ENCODE measurements at places on chromosomes 5 and 9.

- no peak for DNase-seq
These were observed 65.9 kb downstream of the SHOC1 start for GRCh38 chr9:111728617-111729366.

DNA sequence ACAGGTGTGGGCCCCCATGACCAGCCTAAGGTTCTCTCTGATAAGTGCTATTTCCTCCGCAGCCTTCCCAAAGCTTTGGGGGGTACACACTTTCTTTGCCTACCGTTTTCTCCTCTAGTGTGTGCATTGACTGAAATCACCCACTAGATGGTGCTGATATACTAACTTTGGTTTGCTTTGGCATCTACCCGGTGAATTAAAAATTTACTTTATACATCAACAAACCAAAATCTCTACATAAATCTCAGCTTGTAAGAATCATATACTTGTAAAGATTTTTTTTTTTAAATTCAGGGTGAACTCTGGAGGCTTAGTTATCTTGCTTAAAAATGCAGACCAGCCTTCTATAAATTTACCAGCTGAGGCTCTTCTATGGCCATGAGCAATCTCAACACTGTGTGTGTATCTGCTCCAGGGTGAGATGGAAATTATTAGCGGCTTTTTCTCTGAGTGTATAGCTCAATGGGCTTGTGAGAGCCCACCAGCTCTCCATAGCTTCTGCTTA lies 475.7 kb upstream of the TNC start:
- no peak for DNase-seq

GRCh38 chr5:138336952-138337684 lies 948 bp upstream of the FAM53C start:
- DNase-seq = no peak

GRCh38 chr5:14313986-14314690 lies 171.0 kb downstream of the TRIO start:
- DNase-seq = no peak

- DNase-seq = peak; percentile 46
These were observed 9.7 kb downstream of the PTGER4 start for GRCh38 chr5:40689438-40689837.

DNA sequence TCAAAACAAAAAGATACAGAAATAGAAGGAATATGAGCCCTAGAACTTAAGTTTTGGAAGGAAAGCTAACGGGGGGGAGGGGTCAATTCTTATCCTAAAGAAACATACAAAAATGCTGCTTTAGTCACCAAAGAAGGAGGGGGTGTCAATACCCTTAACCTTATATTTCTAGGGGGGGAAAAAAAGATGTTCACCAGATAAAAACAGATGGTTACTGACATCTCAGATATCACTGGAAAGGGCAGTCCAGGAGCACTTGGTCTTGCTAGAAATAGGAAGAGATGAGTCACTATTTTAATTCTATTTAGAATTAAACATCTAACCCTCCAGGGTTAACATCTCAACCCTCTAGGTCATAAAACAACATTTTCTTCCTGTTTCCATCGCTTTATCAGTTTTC lies 1.7 kb downstream of the DIAPH1 start:
- DNase-seq = no peak

DNA sequence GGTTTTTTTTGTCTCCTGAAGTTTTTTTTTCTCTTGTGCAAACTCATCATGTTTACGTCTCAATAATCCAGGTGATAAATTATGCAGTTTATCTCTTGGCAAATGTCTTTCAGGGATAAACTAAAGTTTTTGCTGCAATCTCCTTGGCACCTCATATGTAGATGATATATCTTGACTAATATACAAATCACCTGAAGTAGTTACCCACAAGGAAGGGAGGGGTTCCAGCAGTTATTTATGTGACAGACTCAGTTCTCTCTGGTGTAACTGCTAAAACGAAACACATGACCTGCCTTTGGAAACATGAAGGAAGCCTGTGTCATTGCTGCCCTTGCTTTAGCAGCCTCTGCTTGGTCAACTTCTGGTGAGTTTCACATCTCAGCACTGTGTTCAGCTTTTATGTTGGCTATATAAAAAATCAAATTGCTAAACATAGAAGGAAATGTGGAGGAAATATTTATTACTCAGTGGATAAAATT lies 39.3 kb upstream of the KIAA1958 start:
- no peak for DNase-seq

DNA sequence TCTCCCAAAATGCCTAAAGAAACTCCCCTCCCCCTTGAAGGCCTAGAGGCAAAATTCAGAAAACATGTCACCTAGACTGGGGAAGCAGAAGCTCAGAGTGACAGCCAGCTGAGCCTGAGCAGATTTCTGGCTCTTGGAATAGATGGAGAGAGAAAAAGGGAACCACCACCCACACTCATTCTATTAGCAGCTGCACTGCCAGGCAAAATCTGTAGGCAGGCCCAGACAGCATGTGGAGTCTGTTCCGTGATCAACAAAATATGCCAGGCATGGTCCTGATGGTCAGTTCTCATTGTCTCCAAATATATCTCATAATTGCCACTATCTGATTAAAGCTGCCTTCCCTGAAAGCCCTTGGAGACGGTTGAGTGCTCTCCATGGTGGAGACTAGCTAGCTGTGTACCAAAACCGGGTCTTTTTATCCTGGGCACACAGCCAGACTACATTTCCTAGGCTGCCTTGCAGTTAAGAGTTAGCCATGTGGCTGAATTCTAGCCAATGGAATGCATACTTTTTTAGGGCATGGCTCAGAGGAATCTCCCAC lies 131.7 kb upstream of the GPR151 start:
- no peak for DNase-seq

- no peak for DNase-seq
These were observed 42.8 kb upstream of the SLIT3 start for GRCh38 chr5:169343766-169344165.

DNA sequence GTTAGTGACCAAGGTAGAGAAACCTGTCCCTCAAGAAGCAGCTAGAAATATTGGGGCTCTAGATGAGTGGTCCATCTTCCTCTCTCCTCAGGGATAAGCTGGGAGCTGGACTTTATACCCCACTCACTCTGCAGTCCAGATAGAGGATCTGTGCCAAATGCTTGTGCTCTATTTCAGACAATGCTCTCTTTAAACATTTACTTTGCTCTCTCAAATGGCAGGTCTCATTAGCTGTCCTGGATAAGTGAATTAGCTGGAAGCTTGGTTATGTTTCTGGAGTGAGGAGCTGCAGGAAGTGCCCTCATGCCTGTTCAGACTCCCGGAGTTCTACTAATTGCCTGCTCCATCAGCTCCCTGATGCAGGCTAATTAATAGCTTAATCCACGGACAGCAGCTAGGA lies 151.1 kb upstream of the CCDC152 start:
- no peak for DNase-seq

DNA sequence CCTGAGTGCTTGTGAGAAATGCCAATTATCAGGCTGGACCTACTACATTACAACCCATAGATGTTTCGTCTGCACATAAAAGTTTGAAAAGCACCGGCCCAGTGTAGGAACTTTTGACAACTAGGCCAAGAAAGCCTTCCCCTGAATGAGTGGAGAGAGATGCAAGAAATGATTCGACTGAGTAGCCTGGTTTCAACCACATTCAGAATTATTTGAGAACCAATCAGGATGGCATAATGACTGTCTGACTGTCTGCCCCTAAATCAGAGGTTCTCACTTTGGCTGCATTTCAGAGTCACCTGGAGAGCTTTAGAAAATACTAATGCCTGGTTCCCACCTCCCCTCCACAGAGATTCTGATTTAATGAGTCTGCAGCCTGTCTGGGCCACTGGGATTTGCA lies 61.1 kb downstream of the FRMD3 start:
- no peak for DNase-seq

DNA sequence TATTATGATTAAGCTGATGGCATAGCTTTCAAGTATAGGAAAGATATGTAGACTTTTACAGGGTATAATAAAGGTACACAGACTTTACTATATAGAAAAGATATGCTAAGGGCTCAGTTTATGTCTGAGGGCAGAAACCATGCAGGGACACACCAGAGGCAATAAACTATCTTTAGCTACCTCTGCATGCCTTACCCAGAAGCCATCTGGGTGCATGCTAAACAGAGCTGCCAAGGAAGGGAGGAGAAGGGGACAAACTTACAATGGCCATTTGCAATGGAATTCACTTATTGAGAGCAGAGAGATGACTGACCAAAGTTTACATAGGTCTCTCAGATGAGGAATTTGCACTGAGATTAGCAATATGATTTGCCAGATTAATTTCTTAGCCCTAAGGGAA lies 143.1 kb upstream of the NR4A3 start:
- no peak for DNase-seq

DNA sequence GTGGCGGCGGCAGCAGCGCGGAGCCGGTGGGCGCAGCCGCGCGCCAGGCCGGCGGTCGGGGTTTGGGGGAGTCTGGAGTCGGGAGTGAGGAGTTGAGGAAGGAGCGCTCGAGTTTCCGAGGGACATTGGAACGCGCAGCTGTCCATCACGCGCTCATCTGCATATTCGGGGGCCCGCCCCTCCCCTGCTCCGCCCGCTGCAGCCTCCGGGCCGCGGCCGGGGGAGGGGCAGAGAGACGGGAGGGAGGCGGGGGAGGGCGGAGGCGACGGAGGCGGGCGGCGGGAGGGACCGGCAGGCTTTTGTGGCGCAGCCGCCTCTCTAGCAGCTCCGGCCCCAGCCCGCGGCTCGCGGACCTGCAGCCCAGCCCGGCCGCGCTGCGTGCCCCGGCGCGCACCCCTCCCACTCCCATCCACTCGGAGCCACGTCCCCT lies at the start of gene IRX2:
IRX2 (minus strand) TSS at position 86 of the 430 bp plus-strand sequence. CDS start 264 bp downstream, outside the sequence.
- DNase-seq = no peak

GRCh38 chr9:35560625-35561337 lies 44.3 kb upstream of the TESK1 start:
- DNase-seq = no peak

DNA sequence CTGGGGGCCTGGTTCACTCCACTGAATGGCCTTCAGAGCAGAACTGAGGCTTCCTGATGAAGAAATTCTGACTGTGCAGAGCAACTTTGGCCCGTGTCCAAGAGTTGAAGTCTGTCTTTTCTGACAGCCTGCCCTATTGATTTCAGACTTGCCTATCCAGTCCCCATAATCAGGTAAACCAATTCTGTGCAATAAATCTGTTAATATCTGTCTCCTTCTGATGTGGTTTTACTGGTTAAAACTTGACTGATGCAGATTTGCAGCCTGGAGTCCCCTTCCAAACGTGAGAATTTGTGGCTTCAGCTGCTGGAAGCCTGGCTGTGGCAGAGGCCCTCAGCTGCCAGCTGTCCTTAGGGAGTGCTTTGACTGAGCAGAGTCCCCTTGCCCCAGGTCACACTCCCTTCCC lies 283.9 kb upstream of the ANKRD55 start:
- peak; percentile 54 for DNase-seq

DNA sequence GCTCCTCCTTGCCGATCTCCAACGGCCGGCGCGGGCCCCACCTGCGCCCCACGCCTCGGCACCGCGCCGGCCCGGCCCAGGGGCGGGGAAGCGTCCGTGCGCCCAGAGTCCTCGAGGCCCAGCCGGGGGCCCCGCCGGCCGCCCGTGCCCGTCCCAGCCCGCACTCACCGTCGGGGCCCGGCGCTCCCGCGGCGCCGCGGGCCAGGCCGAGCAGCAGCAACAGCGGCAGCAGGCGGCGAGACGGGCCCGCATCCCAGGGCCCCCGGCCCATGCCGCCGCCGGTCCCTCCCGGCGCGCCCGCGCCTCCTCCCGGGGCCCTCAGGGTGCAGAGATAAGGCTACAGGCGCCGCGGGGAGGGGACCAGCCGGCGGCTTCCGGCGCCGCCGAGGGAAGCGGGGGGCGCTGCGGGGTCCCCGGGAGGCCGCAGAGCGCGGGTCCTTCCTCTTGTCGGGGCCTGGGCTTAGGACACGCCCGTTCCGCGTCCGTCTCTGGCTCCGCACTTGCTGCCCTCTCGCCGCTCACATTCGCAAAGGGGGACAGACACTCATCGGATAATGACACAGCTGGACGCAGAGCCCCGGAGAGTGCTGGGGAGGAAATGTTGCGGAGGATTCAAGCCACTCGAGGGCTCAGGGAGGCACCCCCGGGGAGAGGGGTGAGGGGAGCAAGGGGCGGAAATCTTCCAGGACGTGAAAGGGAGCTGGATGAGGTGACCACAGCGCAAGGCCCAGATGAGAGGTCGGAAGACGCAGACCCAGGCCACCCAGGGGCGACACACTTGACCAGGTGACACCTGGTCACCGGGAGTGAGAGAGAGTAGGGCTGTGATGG lies at the start of gene SUSD1:
SUSD1 (minus strand) TSS at position 333 of the 831 bp plus-strand sequence; CDS start at position 271, 62 bp downstream.
- peak; percentile 53 for DNase-seq

DNA sequence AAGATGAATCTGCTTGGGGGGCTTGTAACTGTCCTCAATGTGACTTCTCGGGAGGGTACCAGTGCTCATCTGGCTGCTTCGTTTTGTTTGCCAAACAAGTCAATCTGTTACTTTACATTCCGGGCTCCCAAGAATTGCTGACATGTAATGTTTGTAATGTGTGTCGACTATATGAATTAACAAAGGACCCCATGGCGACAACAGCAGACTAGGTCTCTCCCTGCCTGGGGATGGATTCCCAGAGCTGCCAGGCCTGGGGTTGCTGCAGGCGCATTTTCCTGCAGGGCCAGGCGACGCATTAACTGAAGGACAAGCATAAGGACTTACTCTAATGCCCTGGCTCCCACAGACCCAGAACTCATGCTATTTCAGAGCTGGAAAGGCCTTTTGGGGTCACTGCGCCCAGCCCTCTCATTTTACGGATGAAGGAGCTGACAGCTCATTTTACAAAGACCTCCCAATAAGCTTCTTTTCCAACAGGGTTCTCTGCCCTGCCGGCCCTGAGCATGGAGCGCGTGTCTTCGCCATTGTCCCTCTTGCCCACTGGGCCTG lies 214.8 kb downstream of the TTLL11 start:
- no peak for DNase-seq

DNA sequence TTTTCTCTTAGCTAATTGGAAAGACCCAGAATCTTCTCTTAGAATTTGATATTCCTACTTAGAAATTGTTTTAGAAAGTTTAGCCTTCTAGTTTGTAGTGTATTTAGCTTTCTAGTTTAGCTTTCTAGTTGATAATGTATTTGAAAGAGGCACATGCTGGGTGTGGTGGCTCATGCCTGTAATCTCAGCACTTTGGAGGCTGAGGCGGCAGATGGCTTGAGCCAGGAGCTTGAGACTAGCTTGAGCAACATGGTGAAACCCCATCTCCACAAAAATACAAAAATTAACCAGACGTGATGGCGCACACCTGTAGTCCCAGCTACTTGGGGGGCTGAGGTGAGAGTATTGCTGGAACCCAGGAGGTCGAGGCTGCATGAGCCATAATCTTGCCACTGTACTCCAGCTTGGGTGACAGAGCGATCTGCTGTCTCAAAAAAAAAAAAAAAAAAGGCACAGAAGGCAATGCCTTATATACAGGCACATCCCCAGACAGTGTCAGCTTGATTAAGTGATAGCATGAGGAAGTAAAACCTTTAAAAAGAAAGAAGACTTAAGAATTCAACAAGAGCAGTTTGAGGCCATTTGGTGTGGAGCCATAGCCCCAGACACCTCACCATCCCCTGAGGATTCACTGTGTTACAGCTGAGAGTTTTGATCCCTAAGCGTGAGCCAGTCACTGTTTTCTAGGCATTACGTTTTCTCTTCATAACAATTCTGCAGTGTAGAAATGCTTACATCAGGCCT lies 34.6 kb downstream of the ZSWIM6 start:
- no peak for DNase-seq

GRCh38 chr5:83914662-83915418 lies 194.2 kb upstream of the HAPLN1 start:
- no peak for DNase-seq

All from CD4-positive, alpha-beta T cell treated with Interleukin-17A for 4 hours (primary cell).